ENCODE measurements at places on chromosomes 3 and 15.

- DNase-seq: no peak
Observed at GRCh38 chr3:69786854-69787253, 47.6 kb downstream of the MITF start.

GRCh38 chr15:84023636-84024035, 211.9 kb upstream of the GOLGA6L4 start:
- DNase-seq: no peak

- DNase-seq: no peak
Observed at GRCh38 chr3:57147071-57147470, 18.1 kb downstream of the IL17RD start.

DNA sequence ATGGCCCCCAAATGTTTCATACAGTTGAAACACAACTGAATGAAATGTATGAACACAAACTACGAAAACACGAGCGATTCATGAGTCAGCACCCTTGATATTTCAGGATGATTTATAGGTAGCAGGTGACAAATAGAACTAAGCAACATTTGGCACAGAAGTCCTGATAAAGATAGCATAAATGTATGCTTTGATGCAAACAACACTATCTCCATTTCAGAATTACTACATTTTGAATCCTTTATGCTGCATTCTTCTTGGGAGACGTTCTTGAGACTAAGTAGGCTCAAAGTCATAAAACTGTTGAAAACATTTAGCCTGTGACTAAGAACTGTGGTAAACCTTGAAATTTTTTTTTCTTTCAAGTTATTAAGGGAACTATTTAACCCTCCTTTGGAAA, 200.3 kb upstream of the ICE2 start:
- no peak for DNase-seq

- DNase-seq: no peak
Observed at GRCh38 chr3:69012800-69013252, 658 bp downstream of the EOGT start.

DNA sequence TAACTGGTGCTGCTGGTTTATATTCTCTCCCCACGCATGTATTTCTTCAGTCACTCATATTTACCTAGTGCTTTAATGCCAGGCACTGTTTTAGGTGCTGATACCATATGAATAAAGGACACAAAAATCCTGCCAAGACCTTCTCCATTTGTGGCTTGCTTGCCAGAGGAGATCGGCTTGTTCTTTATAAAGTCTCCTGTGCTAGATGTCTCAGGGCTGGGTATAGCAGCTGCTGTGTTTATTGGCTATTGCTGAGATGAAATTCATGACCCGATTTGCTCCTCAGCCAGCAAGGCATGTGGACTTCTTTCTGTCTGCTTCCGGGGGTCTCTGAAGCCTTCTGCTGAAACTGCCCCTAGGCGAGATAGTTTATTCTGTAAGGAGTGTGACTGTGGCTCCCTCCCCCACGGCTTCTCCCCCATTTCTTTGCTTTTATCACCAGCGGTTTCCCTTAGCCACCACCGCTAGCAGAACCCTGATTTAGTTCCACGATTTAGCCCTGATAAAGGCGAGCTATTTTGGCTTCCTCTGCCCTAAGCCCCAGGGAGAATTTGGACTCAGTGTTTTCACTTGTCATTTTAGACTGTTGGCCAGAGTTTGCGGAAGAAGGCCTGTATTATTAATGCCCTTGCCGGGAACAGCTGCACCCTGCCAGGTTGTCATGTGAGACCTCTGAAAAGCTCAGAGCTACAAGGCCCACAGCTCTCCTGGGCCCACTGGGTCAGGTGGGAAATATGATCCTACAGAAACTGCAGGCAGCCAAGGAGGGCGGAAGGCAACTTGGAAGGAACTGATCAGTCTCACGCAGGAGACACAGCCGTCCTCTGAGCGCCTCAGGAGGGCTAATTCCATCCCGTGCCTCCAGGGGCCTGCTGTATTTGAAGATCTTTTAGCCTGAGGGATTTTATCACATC, 46.8 kb downstream of the ST6GAL1 start:
- DNase-seq: no peak

DNA sequence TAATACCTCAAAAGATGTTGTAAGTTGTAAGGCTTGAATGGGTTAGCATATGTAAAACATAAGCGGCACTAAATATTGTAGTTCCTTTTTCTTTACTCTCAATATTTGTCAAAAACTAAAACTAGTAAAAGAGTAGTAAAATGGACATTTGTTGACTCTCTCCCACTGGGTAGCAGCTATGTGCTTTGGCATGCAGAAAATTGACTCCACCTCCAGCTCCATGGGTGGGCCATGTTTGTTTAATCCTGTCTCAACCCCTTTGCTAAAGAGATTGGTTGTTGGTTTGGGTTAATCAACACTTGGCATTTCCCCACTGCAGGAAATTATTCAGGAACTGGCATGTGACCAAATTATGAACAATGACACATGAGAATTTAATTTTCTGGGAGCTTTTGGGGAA, 114.8 kb downstream of the EOMES start:
- DNase-seq: no peak

DNA sequence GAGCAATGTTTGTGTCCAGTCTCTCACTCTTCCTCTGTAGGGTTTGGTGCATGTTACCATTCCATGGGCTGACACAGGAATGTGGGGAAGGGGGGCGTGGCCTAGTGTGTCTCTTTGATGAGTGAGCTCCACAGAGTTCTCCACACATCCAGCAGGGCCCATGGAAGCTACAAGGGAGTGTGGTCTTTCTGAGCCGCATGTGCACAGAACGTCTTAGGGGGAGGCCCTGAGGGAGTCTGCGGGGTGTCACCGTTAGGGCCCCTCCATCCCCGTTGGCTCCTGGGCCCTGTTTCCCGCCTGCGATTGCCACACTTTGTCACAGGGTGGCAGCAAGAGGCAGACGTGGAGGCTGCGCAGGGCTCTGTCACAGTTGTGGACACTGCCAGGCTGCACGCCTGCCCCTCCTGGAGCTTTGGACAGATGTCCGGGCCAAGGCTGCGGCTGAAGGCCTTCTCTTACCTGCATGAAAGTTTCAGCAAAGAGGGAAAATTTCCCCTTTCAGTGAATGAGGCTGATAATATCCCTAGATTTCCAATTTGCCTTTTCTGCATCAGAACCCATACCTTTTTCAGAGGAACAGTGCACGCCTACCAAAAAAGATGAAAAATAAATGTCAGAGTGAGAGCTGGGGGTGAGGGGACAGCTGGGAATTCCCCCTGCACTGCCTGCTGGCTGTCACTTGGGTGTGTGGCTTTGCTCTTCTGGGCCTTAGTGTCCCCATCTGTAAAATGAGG, 24.3 kb downstream of the CACNA2D3 start:
- DNase-seq: no peak

- DNase-seq: no peak
Observed at GRCh38 chr3:67605377-67605776, 49.0 kb downstream of the SUCLG2 start.

DNA sequence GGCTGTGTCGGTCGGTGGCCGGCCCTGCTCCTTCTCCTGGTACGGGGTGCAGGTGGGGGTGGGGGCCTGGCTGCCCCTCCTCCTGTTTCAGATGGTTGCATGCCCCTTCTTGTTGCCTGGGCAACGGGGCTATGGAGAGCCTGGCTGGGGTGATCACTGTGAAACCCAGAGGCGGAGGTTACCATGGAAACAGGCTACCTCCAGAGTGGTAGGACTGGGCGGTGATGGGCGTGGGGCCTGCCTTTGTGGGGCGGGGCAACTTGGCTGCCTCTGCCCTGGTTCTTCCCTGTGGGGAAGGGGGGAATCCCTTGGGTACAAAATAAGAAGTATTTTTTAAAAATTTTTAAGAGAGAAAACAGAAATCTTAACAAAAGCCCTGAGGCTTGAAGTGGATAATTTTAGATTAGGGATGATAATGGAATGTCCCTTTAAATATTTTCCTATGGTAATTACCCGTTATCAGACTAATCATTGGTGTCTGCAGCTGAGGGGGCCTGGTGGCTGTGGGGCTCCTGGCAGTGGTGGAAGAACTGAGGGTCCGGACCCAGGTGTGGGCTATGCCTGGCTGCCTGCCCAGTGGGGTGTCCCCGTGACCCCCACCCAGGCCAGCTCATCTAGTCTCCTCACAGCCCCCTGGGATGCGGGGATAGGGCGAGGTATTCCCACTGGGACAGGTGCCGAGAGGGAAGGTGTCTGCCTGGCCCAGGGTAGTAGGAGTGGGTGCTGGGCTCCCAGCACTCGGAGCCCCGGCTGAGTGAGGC, 32.5 kb downstream of the PLXNA1 start:
- no peak for DNase-seq

- no peak for DNase-seq
Observed at GRCh38 chr3:28050885-28051284, 190.5 kb upstream of the CMC1 start.

DNA sequence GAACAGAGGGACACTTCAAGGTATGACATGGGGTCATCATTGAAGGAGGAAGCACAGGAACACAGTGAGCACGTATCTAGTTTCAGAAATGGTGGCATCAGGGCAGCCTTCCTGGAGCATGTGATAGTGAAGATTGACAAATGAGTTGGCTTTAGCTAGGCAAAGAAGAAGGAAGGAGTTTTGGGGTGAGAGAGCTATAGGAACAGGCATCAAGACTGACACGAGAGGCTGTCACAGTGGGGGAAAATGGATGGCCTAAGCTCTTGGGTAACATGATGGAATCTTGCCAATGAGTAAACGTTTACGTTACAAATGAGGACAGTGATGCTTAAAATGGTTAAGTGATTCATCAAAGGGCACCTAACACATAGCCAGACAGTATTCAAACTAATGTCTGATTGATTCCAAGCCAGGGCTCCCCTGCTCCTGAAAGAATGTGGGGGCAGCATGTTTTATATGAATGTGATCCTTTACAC, 23.1 kb upstream of the GPR171 start:
- DNase-seq: no peak

- no peak for DNase-seq
Observed at GRCh38 chr3:141409940-141410241, 41.6 kb downstream of the ZBTB38 start.

- no peak for DNase-seq
Observed at GRCh38 chr3:173932624-173933023, 535.1 kb downstream of the NLGN1 start.

DNA sequence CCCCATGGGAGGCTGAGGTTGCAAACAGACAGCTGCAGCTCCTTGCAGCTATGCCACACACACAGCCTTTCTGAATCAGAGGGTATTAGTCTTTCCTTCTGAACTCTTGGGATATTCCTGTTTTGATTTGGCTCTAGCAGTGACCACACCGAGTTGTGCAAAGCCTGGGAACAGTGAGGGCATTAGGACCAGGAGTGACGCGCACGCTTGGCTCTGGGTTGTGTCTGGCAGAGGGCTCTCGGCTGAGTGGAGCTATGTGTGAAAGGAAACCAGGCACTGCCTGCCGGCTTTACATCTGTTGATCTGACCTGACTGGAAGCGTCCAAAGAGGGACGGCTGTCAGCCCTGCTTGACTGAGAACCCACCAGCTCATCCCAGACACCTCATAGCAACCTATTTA, at the start of gene GALNT15:
Gene GALNT15, plus strand, starts transcription at position 292 of the 400 bp plus-strand sequence. CDS start 472 bp downstream, outside the sequence.
- DNase-seq: no peak

DNA sequence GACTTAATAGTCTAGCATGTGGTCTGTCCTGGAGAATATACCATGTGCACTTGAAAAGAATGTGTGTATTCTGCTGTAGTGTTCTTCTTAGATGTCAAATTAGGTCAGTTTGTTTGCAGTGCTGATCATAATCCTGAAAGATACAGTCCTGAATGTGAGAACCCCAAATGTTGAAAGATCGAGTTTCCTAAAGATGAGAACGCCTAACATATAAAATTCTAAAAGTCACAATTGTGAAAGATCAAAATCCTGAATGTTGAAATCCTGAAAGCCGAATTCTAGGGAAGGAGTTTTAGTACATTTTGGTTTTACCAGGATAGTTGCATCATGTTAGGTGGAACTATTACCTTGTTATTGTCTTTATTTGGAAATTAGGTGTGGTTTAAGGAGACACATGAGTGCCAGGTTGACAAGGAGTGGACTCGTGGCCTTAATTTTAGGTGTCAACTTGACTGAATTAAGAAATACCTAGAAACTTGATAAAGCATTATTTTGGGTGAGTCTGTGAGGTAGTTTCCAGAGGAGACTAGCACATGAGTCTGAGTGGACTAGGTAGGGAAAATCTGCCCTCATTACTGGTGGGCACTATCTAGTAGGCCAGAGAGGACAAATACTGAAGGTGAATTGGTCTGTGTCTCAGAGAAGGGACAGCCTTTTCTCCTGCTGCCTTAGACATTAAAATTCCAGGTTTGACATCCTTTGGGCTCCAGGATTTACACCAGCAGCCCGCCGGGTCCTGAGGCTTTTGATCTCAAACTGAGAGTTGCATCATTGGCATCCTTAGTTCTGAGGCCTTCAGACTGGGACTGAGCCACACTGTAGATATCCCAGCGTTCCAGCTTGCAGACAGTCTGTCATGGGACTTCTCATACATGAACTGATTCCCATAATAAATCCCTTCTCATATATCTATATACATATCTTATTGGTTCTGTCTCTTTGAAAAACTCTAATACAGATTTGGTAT, 77.1 kb downstream of the LRRC28 start:
- no peak for DNase-seq

DNA sequence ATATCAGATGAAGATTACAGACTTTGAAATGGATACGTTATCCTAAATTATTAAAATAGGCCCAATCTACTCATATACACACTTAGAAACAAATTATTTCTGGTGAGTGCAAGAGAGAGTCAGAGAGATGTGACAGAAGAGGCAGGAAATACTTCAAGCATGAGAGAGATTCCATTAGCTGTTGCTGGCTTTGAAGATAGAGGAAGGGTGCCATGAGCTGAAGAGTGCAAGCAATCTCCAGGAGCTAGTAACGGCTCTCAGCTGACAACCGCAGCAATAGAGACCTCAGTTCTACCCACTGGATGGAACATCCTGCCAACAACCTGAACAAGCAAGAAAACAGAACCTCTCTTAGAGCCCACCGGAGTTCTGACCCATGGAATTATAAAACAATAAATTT, 270.7 kb upstream of the SLITRK3 start:
- no peak for DNase-seq

- DNase-seq: no peak
Observed at GRCh38 chr15:85477061-85477460, 96.7 kb downstream of the AKAP13 start.

DNA sequence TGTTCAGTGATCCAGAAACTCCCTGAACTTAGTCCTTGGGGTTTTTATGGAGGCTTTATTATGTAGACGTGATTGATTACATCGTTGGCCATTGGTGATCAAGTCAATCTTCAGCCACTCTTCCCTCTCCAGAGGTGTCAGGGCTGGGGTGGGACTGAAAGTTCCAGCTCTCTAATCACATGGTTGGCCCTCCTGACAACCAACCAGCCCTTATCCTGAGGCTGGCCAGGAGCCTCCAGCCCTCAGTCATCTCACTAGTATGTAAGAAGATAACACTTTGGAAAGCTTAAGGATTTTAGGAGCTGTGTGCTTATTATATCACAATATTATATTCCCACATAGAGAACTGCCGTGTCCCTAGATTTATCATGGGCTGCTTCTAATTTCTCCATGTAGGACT, 142.3 kb downstream of the VPS8 start:
- no peak for DNase-seq
